Nasal cavity respiratory epithelium epithelial cell of viscerocranial mucosa (primary cell): ENCODE measurements at places on chromosomes 1 and 21. TPM values are rescaled to one million over a fixed set of nuclear protein-coding genes. Genes with fewer than 3 reads are reported as not detected.

Gene INPP5B
- total RNA-seq: 7.2 and 13.7 TPM in 2 replicates

Gene TP73
- 0.36 TPM in 1 of 2 replicates, not detected in the other for total RNA-seq

Gene PCSK9
- total RNA-seq: 11.7 and 37.3 TPM in 2 replicates

Gene HSPA6
- 1.0 and 1.2 TPM in 2 replicates for total RNA-seq

Gene KRTAP21-2
- total RNA-seq: not detected in 2 replicates

Gene IGSF3
- total RNA-seq: 50.2 and 215 TPM in 2 replicates

Gene SMCP
- total RNA-seq: not detected in 2 replicates

Gene AVPR1B
- not detected in 2 replicates for total RNA-seq

Gene G0S2
- total RNA-seq: 98.9 and 170 TPM in 2 replicates

Gene VASH2
- total RNA-seq: 0.07 TPM in 1 of 2 replicates, not detected in the other

Gene CFHR2
- not detected in 2 replicates for total RNA-seq

Gene DNM3
- 0.34 and 2.1 TPM in 2 replicates for total RNA-seq

Gene RRAGC
- total RNA-seq: 25.3 and 40.6 TPM in 2 replicates

Gene IPP
- total RNA-seq: 14.0 and 16.3 TPM in 2 replicates

Gene EVA1C
- 8.9 and 11.1 TPM in 2 replicates for total RNA-seq

Gene TENT5C
- total RNA-seq: 0.34 and 0.36 TPM in 2 replicates

Gene TTC22
- total RNA-seq: 6.8 and 27.6 TPM in 2 replicates

Gene HJV
- not detected in 2 replicates for total RNA-seq

Gene BGLAP
- under 0.01 and 0.07 TPM in 2 replicates for total RNA-seq

Gene DEPDC1
- total RNA-seq: 0.07 and 0.68 TPM in 2 replicates

Gene MYBPHL
- total RNA-seq: not detected in 2 replicates

Gene PPIAL4G
- total RNA-seq: not detected in 2 replicates

Gene TEX38
- not detected in 2 replicates for total RNA-seq

Gene TRMT13
- 15.0 and 28.3 TPM in 2 replicates for total RNA-seq

Gene NBPF3
- 14.4 and 21.6 TPM in 2 replicates for total RNA-seq

Gene FAM76A
- total RNA-seq: 14.0 and 15.3 TPM in 2 replicates

Gene OR10Z1
- not detected in 2 replicates for total RNA-seq

Gene ST6GALNAC5
- total RNA-seq: 3.0 and 10.3 TPM in 2 replicates

Gene CRP
- total RNA-seq: not detected in 2 replicates

Gene REG4
- not detected in 2 replicates for total RNA-seq

Gene ZC3H12A
- 25.3 and 57.6 TPM in 2 replicates for total RNA-seq

Gene WNT2B
- total RNA-seq: 0.68 and 1.9 TPM in 2 replicates

Gene GIPC2
- total RNA-seq: 0.50 and 0.68 TPM in 2 replicates

Gene S100A4
- total RNA-seq: 5.5 TPM in 2 replicates

Gene PDC
- total RNA-seq: not detected in 2 replicates

Gene PRR9
- 2.1 TPM in 1 of 2 replicates, not detected in the other for total RNA-seq

Gene C4BPB
- not detected in 2 replicates for total RNA-seq

Gene DLGAP3
- total RNA-seq: under 0.01 TPM in 1 of 2 replicates, not detected in the other

Gene CYYR1
- 0.68 and 1.3 TPM in 2 replicates for total RNA-seq
